Activated CD4-positive, alpha-beta T cell treated with anti-CD3 and anti-CD28 coated beads for 48 hours (primary cell): ENCODE measurements at places on chromosomes 13 and 19.
A peak's percentile ranks its signal among the peaks of the same experiment; 100 is the strongest.

DNA sequence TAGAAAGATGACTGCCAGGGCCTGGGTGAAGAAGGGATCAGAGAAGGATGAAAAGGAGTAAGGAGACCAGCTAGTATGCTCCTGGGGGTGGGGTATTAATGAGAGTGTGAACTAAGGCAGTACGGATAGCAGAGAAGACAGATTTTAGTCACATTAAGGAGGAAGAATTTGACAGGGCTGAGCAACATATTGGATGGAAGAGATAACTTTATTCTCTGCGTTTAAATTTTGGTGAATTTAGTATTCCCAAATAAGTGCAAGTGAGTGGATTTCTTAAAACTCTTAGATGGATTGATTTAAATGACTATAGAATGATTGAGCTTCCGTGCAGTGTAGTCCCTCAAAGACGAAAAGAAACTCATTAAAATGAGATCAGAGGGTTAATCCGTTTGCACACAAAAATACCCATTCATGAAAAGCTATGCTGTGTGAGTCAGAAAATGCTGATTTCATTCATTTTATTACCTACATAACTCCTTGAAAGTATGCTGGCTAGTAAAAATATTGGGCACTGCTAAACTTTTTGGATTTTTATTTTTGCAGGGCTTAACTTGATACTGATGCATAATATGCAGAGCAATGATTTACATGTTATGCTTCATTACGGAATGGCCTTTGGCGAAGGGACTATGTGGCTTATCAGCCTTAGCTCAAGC lies 54.1 kb downstream of the WDFY2 start:
- no peak for DNase-seq

GRCh38 chr19:47749326-47749725 lies 4.0 kb downstream of the NOP53 start:
- no peak for DNase-seq

DNA sequence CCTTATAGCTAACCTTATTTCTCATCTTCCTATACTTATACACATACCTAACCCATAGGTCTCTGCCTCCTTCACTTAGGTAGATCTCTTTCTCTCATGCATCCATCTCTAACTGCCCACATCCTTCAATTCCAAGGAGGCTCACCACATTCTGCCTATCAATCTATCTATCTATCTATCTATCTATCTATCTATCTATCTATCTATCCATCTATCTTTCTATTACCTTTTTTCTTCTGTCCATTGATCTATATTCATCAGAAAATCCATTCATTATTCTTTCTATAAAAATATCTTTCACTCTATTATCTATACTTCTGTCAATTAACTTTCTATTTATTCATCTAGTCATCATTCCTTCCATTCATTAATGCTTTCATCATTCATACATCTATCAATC lies 11.1 kb upstream of the CYP2A7 start:
- no peak for DNase-seq

GRCh38 chr19:5621945-5622464 lies 571 bp downstream of the SAFB2 start:
- peak; percentile 16 for DNase-seq

DNA sequence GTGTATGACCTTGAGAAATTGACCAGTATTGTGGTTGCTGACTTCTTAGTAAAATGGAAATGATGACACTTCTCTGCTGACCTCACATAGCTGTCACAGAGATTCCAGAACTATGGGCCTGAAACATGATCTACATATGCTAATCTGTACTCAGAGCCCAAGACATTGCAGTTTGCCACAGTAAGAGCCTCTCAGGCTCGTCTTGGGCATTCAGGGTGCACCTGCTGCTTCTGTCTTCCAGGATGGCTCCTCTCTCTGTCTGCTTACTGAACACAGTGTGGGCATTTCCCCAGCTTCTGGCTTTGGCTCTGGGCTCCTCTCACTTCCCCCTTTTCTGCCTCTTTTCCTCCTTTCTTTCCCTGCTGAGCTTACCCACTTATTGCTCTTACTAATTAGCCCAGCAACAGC lies 22.3 kb upstream of the SLC46A3 start:
- DNase-seq, result no peak

GRCh38 chr13:103894626-103895025 lies 828.4 kb upstream of the SLC10A2 start:
- DNase-seq, result no peak
